ENCODE measurements at places on chromosomes 5 and 9.

- DNase-seq: peak; percentile 61
Measured at GRCh38 chr9:32991897-32992594, 9.4 kb downstream of the APTX start.

DNA sequence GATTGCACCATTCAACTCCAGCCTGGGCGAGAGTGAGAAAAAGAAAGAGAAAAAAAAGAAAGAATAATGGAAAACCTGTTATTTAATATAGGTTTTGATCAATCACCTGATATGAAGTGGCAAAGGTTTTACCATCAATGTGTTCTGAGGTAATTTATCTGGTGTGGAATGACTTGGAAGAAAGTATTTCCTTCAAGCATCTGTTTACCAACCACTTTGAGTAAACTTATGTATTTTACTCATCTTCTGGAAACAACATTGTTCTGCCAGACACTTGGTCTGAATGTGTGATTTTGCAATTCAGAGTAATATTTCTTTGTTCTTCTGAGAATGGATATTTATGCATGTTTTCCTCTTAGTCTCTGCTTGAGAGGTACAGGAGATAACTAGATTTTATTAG lies 24.3 kb downstream of the KIF2A start:
- no peak for DNase-seq

DNA sequence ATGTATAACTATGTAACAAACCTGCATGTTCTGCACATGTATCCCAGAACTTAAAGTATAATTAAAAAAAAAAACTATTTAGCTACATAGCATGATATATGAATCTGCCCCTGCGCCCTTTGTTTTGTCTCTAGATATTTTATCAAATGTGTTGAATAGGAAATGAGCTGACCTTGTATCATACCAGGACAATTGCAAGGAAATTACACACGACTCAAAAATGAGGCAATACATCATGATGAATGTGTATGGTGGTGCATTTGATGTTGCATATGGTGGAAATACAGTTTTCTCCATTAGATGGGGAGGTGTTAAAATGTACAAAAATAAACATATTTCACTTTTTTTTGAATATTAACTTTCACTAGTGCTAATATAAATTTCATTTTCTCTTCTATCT lies 28.6 kb upstream of the CEP78 start:
- DNase-seq: peak; percentile 40

DNA sequence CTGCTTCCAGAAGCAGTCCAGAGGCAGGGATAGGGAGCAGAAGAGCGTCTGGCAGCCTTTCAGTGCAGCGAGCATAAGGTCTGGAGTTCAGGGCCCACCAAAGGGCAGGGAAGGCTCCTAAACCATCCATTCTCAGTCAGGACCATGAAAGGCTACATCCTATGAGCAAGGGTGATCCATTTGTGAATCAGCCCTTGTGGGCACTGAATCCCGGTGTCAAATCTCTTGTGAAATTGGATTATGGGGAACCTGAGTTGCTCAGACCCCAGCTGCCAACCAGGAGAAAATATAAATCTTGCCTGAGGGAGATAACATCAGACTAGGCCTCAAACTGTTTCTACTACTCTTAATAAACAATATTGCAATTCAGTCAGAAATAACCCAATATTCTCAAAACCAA lies 204.4 kb downstream of the SYK start:
- DNase-seq: no peak

DNA sequence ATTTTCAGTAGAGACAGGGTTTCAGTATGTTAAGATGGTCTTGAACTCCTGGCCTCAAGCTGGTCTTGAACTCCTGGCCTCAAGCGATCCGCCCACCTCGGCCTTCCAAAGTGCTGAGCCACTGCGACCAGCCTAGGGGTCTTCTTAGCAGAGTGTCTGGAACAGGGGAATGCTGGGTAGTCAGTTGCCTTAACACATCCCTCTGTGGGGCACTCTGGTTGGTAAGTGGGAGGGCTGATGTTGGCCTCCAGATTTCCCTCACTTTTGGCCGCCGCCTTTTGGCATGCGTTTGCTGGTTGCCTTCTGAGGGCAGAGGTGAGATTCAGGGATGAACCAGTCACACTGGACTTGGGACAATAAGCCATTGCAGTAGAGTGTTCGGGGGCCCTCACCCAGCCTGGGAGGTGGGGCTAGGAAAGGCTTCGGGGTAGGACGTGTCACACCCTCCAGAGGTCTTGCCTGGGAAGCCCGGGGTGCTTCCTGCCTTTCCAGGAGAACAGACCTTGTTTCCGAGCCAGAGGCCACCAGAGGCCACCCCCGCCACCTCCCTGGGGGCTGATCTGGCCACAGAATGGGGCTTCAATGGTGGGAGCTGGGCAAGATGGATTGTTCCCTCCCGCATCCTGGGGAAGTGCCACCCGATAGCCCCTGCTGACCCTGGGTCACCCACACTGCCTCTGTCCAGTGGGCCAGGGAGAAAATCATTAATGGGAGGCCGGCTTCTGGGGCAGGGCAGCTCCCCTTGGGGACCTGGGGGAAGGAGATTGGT lies 13.3 kb downstream of the FGF18 start:
- no peak for DNase-seq

DNA sequence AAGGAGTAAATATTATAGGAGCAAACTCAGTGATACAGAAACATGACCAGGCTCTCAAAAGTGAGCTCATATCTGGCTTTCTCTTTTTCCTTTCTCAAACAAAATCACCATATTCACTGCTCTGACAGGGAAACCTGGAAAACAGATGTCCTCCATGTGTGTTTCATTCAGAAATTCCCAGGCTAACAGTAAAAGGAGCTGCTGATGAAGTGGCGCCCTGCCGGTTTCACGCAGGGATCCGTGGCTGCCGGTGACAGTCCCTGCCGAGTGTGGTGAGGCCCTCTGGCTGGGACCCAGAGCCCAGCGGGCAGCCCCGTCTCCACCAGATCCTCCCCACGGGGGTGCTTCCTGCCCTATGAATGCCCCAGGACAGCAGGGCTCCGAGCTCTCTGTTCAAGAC lies 208.1 kb downstream of the GNA14 start:
- no peak for DNase-seq

- DNase-seq: no peak
Measured at GRCh38 chr5:140000332-140000731, 42.8 kb downstream of the NRG2 start.

GRCh38 chr9:98807814-98808195 lies 335 bp downstream of the GALNT12 start:
- DNase-seq: no peak

GRCh38 chr5:97501965-97502305 lies 318.9 kb upstream of the RIOK2 start:
- no peak for DNase-seq

DNA sequence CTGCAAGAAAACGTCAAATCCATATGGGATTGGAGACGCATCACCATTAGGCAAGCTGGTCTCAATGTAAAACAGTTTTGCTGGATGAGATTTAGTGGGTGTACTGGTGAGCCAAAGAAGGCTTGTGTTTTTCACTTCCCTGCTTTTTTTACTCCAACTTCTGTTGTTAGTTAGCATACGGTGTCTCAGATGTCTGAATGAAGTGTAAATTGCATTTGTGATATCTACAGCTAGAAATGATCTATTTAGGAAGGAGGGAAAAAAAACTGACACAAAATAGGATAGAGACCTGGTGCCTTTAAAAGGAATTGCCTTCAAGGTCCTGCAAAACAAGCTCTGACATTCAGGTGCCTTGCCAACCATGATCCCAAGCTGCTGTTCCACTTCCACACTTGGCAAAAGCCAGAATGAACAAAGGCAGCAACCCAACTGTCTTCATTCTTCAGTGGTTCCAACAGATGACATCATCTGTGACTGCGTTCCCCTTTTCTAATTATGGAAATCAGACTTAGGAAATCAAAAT lies 104.2 kb upstream of the RAI14 start:
- DNase-seq: peak; percentile 38

GRCh38 chr5:122454541-122454940 lies 142.5 kb downstream of the SNCAIP start:
- no peak for DNase-seq

- DNase-seq: no peak
Measured at GRCh38 chr9:116134975-116135374, 18.6 kb upstream of the PAPPA start.

- peak; percentile 92 for DNase-seq
Measured at GRCh38 chr9:33329117-33329563, 38.8 kb downstream of the NFX1 start.

DNA sequence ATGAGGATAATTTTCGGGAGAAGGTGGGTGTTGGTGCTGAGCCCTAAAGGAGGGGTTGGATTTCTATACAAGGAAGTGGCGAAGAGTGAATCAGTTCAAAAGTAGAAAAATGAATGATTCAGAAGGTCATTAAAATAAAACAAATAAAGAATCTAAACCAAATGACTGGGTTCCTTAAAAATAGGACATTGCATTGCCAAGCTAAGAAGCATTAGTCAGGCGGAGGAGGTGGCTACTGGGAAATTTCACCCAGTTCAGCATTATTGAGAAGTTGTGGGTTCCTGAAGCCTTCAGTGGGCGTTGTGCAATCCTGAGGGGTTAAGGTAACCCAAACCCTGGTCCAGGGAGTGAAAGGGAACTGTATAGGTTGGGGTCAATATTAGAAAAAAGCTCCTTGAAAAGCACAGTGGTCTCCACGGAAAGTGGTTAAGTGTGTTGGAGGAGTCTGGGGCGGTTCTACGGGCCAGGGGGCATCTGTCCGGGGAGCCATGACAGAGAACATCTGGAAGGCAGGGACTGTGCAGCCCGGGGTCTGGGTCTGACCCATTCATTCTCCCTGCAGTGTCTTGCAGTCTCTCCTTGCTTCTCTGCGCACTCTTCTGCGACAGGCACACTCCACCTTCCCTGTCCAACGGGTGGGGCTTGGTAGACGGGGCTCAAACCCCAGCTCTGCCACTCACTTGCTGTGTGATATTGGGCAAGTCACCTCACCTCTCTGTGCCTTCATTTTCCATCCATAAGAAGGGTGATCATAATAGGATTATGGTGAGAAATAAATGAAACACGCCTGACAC lies 27.6 kb upstream of the DUSP1 start:
- DNase-seq: peak; percentile 87

GRCh38 chr5:179239256-179240135 lies 105.8 kb downstream of the ADAMTS2 start:
- no peak for DNase-seq

- no peak for DNase-seq
Measured at GRCh38 chr5:172638209-172638768, 2.8 kb upstream of the NEURL1B start.

DNA sequence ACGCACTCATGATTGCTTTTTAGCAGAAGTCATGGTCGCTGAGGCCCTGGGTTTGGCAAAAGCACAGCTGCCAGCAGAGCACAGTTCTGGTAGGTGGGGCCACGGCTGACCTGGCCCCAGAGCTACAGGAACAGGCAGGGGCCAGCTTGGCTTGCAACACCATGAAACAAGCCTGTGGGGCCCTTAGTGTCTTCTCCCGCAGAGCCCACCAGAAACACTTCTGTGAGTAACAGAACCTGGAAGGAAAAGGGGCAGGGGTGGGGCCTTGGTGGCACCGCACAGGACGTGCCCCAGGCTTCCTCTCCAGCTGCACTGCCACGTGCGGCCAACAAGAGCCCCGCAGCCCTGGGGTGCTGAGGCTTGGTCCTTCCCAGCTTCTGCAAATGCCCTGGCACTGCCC lies 4.8 kb downstream of the ASB6 start:
- DNase-seq: no peak

DNA sequence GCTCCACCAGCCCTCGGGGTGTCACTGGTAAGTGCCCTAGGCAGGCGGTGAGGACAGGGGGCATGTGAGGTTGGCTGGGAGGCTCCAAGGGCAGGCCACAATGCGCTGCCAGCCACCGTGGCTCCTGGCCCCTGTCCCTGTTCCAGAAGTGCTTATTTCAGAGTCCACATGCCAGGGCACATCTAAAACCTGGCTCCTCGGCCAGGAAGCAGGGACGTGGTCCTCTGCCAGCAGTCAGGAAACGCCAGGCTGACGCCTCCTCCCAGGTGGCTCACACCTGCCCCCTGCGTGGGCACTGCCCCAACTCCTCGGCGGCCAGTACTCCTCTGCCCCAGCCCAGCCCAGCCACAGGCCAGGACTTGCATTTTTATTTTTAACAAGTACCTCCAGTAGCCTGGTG lies 68.5 kb downstream of the SECISBP2 start:
- no peak for DNase-seq

- DNase-seq: no peak
Measured at GRCh38 chr5:116756531-116756930, 181.9 kb upstream of the SEMA6A start.

DNA sequence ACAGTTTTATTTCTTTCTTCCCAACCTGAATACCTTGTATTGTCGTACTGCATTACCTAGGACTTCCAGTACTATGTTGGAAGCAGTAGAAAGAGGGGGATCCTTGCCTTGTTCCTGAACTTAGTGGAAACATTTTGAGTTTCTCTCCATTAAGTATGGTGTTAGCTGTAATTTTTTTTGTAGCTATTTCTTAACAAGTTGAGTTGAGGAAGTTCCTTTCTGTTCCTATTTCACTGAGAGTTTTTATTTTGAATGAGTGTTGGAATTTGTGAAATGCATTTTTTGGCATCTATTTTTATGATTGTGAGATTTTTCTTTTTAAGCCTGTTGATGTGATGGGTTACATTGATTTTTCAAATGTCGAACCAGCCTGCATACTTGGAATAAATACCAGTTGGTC lies 49.0 kb downstream of the FSD1L start:
- no peak for DNase-seq

DNA sequence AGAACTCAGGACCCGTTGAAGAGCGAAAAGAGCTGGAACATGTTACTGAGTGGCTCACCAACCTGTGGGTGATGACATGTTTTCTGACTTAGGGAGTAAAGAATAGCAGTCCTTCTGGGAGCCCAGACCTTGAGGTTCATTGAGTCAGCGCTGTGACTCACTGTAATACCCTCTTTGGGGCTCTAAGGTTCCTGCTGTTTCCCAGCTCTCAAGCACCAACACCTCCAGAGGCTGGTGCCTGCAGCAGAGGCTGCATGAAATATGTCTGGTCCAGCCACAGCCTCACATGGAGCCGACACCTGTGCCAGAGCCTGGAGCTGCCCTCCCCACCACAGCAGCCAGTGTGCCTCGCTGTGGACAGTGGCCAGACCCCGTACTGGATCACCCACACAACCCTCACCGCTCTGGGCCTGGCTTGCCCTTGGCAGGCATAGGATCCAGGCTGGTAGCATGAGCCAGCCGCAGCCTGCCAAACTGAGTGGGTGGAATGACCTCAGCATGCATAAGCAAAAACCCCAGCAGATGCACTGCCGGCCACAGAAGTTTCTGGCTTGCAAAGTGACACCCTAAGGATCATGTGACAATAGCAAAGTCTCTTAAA lies 143.5 kb upstream of the MRPS30 start:
- DNase-seq: no peak

DNA sequence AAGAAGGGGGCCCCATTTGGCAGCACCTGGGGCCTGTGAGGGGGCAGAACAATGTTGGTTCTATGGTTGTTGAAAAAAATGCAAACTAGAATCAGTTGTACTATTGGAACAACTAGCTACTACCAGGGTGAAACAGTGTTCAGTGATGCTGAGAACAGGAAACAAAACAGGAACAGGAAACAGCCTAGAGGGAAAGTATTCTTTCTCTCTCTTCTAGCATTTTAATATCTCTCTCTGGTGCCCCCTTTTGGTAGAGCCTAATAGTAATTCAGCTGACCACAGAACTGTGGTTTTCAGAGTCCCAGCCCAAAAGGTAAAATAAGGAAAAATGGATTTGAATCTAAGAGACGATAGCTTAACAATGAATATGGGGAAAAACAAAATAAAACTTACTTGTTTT lies 138.0 kb upstream of the KCNN2 start:
- DNase-seq: peak; percentile 38

GRCh38 chr5:39761199-39761950 lies 336.6 kb upstream of the DAB2 start:
- DNase-seq: no peak

Data from fibroblast of pulmonary artery (primary cell).